CD4-positive, alpha-beta T cell treated with Interferon gamma for 1 hour (primary cell): ENCODE measurements at places on chromosomes 11 and 22.

DNA sequence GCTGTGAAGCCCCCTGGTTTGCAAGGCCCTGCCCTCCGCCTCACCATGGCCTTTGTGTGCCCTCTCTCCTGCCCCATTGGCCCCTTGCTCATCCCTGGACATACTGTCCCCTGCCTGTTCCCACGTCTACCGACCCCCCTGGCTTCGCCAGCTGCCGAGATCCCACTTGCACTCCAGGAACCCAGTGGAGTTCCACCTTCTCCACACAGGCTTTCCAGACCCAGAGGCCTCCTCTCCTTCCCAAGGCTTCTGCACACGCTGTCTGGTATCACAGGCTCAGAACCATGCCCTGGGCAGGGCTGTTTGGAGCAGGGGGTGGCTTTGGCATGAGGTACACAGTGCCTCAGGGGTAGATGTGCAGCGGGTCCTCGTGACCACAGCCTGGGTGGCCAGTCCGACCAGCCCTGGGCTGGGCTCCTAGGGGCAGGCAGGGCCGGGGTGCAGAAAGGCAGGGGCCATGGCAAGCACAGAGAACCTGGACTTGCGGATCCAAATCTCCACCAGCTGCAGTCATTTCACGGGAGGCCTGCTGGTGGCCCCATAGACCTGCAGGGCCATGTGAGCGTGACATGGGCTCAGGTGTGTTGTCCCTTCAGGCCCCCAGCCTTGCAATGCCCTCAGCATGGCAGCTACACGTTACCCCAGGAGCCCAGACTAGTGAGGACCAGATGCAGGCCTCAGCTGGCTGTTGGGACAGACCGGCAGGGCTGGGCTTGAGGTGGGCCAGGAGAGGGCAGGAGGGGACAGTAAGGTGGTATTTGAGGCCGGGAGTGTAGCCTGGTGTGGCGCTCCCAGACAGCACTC, 9.5 kb downstream of the GRK2 start:
- DNase-seq: no peak

GRCh38 chr22:38230108-38230825, 28.5 kb downstream of the MAFF start:
- peak; percentile 56 for DNase-seq

GRCh38 chr11:2290351-2290841, 11.3 kb downstream of the C11orf21 start:
- no peak for DNase-seq

DNA sequence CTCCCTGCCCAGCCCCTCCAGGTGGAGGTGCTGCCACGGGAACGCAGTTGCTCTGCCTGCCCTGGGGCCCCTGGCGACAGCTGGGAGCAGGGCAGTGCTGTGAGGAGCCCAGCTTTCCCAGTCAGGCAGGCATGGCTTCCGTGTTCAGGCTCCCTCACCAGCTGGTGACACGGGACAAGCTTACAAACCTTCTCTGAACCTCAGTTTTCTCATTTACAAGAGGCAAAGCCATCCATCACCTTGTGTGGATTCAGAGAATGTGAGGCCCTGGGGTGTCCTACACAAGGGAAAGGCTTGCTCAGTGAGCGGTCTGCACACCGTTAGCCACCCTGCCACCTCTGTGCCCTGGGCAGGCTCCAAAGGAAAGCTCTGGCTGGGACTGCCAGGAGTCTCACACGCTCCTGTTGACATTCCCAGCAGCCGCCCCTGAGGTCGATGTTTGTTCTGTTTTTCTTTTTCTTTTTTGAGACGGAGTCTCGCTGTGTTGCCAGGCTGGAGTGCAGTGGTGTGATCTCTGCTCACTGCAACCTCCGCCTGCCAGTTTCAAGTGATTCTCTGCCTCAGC, 23.5 kb downstream of the SUN2 start:
- DNase-seq: no peak

- no peak for DNase-seq
Observed at GRCh38 chr11:118620529-118621070, 13.2 kb downstream of the PHLDB1 start.

- no peak for DNase-seq
Observed at GRCh38 chr22:32281072-32281471, 25.9 kb upstream of the SLC5A4 start.

DNA sequence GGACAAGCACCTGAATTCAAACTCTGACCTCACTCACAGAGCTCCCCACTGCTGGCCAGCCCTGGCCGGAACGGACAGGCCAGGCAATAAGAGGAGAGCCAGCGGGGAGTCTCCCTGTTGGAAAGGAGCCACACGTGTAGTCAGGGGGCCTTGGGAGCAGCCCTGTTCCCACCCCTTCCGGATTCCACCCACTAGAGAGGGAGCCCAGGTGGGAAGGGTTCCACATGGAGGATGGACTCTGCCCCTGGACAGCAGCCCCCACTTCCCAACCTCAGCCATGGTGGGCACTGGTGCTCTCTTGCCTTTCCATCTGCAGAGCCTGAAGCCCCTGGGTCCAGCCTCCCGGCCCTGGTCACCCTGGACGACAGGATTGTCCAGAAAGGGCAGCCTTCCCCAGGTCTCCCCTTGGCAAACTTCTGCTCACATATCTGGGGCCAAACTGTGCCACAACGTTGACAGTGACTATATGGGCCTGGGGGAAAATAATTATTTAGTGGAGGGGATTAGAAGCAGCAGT, 7.5 kb upstream of the APOBEC3A start:
- DNase-seq: no peak

DNA sequence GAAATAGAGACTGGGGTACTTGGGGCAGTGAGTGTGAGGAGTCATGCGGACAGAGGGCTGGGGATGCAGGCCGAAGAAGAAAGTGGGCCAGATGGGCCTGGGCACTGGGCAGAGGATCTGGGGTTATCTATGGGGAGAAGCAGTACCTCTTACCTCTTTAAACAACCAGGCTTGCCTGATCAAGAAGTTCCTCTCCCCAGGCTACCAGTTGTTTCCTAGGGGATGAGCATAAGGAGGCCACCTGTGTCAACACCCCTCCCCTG, 98.4 kb upstream of the PITPNB start:
- no peak for DNase-seq

DNA sequence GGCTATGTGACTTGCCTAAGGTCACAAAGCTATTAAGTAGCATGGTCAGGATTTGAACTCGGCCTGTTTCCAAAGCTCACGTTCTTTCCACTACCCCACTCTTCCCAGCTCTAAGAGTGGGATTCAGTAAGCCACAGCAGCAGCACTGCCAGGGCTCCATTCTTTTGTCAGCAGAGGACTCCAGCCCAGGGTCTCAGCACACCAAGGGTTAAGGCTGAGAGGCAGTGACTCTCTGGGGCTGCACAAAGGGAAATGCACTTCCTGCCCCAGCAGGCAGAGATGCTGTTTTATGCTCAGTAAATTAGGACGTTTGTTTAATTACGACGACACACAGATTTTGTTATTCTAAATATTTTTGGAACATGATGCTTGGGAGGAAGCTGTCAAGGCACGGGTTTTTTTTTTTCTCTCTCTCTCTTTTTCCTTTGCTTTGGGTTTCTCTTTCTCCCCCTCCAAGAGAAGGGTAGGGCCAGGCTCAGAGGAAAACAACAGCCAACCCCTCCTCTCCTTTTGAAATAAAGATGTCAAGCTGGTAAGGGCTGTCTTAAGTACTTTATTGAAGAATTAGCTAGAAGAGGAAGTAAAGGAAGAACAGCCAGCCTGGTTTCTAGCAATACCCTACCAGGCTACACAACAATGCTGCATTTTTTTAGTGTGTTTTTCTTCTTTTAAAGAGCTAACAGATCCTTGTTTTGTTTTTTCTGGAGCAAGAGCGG, 2.8 kb downstream of the MYH9 start:
- DNase-seq: peak; percentile 61

DNA sequence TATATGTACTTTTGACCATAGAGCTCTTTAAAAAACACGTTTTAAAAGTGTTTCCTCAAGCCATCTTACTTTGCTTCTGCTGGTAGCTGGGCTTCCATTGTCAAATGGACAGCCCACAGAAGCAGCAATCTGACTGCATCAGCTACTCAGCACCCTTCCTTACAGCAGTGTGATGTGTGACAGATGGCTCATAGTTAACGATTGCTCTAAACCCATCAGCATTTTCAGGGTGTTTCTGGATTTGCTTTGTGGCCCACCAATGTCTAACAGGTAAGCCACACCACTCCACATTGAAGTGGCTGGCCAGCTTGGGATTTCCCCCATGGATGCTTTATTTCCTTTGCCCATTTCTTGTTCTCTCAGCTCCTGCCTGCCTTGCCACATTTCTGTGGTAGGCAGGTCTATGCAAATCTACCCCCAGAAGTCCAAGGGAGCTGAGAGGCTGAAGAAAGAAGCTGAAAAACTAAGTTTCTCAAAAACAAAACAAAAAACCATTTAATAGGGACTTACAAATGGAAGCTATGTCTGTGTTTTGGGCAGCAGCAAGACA, 7.3 kb upstream of the FAR1 start:
- DNase-seq: no peak

- no peak for DNase-seq
Observed at GRCh38 chr11:109735128-109735527, 313.1 kb downstream of the C11orf87 start.

- DNase-seq: no peak
Observed at GRCh38 chr22:24833881-24834495, 28.0 kb downstream of the SGSM1 start.

GRCh38 chr11:116189408-116190170, 583.2 kb downstream of the BUD13 start:
- no peak for DNase-seq

- DNase-seq: no peak
Observed at GRCh38 chr11:109150581-109150980, 271.4 kb upstream of the C11orf87 start.

GRCh38 chr11:31492320-31492913, 17.0 kb downstream of the IMMP1L start:
- no peak for DNase-seq

DNA sequence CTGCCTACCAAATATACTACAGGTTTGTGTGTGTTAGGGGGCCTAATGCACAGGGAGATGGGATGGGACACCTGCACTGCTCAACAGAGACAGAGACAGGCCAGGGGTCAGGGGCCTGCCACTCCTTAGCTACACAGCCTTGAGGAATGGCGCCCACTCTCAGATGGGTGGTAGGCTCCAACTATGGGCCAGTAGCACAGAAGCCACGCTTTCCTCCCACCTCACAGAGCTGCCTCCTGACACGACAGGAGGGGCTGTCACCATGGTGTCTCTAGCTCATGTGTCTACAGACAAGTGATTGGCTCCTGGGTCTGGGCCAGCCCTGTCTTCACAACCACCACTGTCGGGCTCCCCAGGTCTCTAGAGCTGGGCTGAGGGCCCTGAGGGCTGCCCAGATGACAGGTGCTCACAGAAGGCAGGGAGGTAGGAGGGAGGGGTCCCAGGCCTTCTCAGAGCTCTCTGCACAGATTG, 81.8 kb downstream of the DGCR2 start:
- no peak for DNase-seq

DNA sequence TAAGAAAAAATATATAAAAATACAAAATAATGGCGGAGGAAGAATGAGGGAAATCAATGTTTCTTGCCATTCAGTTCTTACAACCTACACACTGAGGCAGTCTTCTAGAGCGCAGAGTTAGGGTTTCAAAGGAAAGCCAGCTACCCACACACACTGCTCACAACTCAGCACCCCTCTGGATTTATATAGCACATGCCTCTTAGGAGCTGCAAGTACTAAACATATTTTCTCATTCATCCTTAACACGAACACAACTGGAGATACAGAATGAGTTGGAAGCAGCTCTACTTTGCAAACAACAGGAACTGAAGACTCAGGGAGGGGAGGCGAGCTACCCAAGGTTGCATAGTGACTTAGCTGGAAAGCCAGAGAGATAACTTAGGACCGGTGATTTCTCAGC, 293.8 kb downstream of the CTTN start:
- no peak for DNase-seq

GRCh38 chr11:108685419-108686130, 20.7 kb downstream of the DDX10 start:
- no peak for DNase-seq

DNA sequence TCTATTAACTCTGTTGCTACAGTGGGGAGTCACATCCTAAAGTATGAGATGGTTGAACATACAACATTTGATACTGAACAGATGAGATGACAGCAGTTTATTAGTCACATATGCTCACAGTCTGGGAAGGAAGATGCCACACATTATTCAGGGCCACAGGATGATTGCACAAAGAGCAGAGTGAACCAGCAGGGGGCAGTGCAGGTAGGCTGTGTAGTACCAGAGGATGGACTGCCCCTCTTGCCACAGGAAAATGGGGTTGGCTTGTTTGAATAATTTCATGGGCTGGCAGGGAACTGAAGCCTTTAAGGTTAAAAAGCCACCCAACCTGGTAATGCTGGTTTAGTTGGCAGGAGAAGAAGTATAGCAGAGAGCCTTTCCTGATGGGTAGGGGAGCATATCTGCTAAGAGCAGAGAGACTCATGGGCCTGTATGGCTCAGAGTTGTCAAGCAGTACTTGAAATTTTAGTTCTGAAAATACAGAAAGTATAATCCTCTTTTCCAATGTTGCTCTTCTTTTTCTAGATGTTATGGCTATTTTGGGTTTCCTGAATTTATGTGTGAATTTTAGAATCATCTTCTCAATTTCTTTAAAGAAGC, 180.4 kb upstream of the B3GAT1 start:
- DNase-seq: no peak

GRCh38 chr22:35903571-35904335, 124.9 kb downstream of the RBFOX2 start:
- no peak for DNase-seq

- no peak for DNase-seq
Observed at GRCh38 chr11:61980783-61981541, 13.5 kb upstream of the FTH1 start.

- no peak for DNase-seq
Observed at GRCh38 chr11:106277484-106277883, 200.0 kb downstream of the AASDHPPT start.

- DNase-seq: no peak
Observed at GRCh38 chr22:44743804-44744211, 8.6 kb upstream of the ARHGAP8 start.

GRCh38 chr11:95716266-95716665, 73.3 kb downstream of the FAM76B start:
- no peak for DNase-seq

- no peak for DNase-seq
Observed at GRCh38 chr11:121614636-121615240, 162.0 kb upstream of the SORL1-AS1 start.

DNA sequence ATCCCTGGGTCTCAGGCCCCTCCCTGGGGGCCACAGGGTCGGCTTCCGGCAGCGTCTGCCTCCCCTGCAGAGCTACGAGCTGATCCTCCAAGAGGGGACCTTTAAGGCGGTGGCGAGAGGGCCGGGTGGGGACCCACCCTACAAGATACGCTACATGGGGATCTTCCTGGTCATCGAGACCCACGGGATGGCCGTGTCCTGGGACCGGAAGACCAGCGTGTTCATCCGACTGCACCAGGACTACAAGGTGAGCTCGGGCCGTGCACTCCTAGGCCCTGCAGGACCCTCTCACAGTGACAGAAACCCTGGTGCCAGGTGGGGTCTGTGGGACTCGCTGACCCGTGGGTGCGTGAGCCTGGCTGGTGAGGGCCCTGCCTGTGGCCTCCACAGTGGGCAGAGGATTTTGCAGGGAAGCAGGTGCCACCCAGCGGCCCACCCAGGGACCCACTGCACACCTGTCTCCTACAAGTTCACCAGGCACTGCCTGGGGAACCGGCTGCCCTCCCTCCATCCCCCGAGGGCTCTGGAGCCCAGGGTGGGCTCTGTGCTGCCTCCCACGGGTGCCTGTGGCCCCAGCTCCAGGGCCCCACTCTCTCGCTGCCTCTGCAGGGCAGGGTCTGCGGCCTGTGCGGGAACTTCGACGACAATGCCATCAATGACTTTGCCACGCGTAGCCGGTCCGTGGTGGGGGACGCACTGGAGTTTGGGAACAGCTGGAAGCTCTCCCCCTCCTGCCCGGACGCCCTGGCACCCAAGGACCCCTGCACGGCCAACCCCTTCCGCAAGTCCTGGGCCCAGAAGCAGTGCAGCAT, 13.7 kb downstream of the MUC5B start:
- no peak for DNase-seq
